ENCODE measurements at places on chromosomes 6 and 20.

GRCh38 chr20:5000263-5001173 lies 792 bp downstream of the SLC23A2 start:
- no peak for DNase-seq

GRCh38 chr20:44284032-44284431 lies 27.0 kb downstream of the FITM2 start:
- DNase-seq, result peak; percentile 36

- no peak for DNase-seq
Measured at GRCh38 chr20:6855104-6855503, 87.6 kb downstream of the BMP2 start.

DNA sequence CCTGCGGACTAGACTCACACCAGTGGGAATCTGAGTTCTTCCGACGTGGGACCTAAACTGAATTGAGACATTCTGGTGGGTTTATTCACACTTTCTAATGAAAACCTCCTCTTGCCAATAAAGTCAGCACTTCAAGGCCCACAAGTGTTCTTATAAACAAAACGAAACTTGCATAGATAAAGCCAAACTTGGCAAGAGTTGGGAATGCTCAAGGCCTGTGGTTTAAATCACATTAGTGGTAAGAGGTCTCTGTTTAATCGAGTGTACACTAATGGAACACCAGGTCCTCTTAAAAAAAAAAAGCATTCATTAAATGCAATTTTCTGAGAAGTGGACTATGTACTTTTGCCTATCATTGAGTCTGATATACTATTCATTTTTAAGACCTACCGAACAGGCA lies 143.3 kb downstream of the SMOC2 start:
- no peak for DNase-seq

- no peak for DNase-seq
Measured at GRCh38 chr20:50068041-50068651, 44.8 kb downstream of the UBE2V1 start.

DNA sequence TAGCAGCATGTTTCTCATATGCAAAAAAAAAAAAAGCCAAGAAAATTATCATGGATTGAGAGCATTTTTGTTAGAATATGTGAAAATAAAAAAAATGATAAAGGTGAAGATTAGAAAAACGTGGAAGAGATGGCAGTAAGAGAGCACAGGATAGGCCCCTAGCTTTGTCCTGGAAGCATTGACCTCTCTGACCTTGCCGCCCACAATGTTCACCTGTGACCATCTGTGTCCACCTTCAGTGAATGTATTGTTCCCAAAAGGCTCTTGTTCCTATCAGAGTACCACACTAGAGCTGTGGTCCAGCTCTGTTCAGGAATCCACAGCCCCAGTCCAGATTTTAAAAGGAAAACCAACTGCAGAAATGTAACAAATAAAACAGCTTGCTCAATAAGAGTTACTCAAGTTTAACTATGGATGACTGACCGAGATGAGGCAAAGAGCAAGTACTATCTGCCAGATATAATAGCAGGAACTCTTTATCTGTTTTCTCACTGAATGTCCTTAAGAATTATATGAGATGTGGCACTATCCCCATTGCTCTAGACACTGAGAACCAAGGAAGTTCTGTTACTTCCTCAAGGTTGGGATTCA lies 287.7 kb upstream of the STXBP5 start:
- no peak for DNase-seq

DNA sequence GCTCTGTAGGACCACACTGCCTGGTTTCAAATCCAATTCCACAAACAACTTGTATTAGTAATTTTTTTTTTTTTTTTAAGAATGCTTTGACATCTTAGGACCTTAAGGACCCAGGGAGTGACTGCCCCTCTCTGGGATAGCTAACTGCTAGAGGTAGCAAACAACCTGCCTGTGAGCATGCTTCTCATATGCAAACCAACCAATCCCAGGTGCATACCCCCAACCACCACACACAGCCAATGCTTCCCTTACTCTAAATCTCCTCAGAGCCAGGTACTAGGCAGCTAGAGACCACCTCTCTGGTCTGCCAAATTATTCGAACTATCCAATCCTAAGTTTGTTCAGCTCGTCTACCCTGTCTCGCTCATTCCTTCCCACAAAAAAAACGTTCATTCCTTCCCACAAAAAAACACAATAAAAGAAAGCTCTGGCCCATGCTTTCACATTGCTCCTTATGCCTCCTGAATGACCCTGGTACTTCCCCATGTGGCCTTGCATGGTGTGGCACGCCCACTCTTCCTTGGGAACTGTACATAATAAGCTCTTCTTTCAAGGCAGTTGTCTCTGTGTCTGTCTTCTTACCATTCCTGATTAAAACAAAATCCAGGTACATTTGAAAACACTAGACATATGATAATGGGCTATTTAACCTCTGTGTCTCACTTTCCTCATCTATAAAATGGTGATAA lies 6.4 kb downstream of the SERAC1 start:
- DNase-seq, result no peak

- DNase-seq, result peak; percentile 68
Measured at GRCh38 chr20:33914919-33915318, 78.8 kb upstream of the RALY start.

- DNase-seq, result no peak
Measured at GRCh38 chr6:39082310-39082709, 32.7 kb downstream of the SAYSD1 start.

DNA sequence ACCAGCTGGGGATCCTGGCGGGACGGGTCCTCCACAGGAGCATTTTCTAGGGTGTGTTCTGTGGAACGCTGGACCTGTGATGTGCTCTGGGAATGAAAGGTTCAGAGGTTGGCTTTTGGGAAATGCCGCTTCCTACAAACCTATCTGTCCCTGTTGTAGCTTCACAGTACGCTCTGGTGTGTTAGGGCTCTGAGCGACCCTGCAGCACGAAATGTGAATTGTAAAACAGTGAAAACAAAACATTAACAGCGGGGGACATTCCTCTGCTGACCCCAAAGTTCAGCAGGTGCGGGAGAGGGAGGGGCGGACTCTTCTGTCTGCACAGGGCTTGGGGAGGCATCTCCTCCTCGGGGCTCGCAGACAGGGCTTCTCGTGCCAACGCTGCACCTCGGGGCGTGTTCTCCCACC lies 155.9 kb downstream of the NRN1 start:
- no peak for DNase-seq

- DNase-seq, result no peak
Measured at GRCh38 chr6:6656287-6656686, 67.8 kb downstream of the LY86 start.

DNA sequence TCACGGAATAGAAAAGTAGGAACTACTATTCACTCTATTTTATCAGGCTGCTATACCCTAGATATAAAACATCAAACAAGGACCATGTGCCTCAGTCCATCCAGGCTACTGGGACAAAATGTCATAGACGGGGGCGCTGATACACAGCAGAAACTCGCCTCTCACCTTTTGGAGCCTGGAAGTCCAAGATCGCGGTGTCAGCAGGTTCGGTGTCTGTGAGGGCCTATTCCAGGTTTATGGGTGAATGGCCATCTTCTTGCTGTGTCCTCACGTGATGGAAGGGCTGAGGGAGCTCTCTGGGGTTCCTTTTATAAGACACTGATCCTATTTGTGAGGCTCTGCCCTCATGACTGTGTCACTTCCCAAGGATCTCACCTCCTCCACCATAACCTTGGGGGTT lies 89.5 kb downstream of the DLL1 start:
- DNase-seq, result no peak

GRCh38 chr20:588932-589672 lies 21.0 kb downstream of the TCF15 start:
- DNase-seq, result no peak

- DNase-seq, result no peak
Measured at GRCh38 chr6:37256692-37257319, 766 bp upstream of the TBC1D22B start.

- DNase-seq, result no peak
Measured at GRCh38 chr6:15110726-15111354, 135.0 kb upstream of the JARID2 start.

DNA sequence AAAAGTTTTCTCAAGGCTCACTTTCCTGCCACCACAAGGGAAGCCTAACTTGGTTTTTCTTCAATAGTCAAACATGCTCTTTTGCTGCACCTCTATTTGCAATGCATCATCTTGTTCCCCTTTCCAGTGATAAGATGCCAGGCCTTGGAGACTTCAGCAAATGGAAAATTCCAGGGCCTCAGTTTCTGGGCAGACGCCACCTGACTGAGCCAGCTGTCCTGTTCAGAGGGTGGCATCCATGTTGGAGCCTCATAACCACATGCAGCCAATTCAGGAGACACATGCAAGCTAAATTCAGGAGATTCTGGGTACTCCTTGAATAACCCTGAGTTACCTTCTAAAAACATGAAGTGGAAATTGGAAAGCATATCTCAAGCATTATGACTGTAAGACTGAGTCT lies 285.6 kb upstream of the RNF24 start:
- DNase-seq, result no peak

- DNase-seq, result no peak
Measured at GRCh38 chr20:8568075-8568474, 436.0 kb downstream of the PLCB1 start.

DNA sequence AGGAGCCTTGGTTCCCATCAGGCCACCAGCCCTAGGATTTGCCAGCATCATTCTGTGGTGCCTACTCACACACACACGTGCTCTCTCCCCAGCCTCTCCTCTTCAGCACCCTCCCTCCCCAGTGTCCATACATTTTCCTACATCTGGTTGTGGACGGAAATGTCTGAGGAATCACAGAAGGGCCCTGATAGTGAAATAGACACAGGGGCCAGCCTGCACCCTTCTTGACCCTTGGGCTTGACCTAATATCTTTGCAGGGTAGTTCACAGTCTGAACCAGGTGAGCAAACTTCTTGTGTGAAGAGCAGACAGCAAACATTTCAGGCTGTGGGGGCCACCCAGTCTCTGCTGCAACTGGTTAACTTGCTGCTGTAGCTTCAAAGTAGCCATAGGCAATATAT lies 108.5 kb upstream of the NXT1 start:
- DNase-seq, result no peak

- no peak for DNase-seq
Measured at GRCh38 chr6:15431762-15432483, 186.1 kb downstream of the JARID2 start.

DNA sequence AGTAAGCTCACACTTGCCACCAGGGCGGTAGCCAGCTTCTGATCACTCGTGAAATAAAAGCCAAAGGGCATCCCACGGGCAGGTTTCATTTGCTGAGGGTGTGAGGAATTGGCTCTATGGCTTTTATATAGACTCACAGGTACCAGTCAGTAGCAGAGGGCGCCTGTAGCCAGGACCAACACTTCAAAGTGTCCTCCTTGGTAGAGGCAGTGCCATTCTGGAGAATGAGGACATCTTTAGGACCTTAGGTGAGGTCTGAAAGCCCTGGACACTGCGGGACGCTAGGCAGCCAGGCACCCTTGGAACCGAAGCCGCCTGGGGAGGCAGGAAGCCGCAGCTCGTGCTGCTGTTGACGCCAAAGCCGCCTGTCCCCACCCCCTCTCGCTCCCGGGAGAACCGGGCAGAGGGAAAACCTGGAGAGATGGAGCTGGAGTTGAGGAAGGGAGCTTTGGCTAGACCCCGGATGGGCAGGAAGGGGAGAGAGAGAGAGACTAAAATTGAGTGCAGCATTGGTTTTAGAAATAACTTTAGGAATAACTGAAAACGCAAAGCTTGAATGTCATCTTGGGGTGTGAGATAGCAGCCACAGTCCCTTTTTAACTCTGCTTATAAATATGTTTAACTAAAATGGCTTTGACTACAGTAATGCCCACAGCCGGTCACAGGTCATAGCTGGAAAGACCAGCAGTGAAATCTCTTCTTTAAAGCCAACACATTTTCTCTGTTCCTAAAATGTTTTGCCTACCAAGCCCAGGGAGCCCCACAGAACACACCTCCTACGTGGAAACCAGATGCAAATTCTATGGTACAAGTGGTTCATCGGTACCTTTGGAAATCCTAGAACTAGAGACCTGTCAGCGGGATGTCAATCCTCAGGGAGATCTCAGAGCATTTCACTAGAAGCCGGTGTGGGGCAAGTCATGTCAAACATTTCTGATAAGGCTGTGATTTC lies 128.5 kb upstream of the CDYL start:
- DNase-seq, result no peak

DNA sequence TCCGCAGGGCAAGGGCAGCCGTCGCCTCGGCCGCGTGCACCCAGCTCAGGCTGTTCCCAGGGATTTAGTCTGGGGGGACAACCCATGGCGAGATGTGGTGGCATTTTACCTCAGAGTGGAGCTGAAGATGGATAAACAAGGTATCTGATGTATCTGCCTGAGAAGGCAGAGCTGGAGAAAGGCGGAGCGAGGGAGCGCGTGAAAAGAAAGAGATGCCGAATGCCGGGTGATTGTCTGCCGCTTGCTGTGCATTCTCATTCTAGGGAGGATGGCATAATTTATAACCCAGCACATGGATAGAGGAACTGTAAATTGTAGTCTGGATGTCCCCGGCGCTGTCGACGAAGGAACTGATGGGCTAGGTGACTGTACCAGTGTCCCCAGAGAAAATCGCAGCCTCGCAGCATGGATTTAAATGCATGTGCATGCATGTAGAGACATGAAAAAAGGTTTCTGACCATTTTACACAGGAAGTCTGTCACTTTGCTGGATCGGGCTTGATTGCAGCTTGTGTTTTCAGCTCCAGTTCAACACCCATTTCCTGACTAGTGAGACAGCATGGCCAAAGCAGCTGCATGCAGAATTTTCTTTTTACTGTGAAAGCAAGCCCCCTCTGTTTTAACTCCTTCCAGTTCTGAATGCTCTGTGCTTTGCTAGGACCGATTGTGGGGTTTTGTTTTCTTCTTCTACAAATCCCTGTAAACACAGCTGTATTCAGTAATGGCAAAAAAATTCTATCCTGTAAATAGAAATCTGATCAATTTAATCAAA lies 149.7 kb downstream of the PRL start:
- no peak for DNase-seq

GRCh38 chr20:53793783-53794383 lies 200.2 kb upstream of the ZNF217 start:
- DNase-seq, result no peak

GRCh38 chr20:6007094-6007528 lies 46.7 kb downstream of the LRRN4 start:
- no peak for DNase-seq

DNA sequence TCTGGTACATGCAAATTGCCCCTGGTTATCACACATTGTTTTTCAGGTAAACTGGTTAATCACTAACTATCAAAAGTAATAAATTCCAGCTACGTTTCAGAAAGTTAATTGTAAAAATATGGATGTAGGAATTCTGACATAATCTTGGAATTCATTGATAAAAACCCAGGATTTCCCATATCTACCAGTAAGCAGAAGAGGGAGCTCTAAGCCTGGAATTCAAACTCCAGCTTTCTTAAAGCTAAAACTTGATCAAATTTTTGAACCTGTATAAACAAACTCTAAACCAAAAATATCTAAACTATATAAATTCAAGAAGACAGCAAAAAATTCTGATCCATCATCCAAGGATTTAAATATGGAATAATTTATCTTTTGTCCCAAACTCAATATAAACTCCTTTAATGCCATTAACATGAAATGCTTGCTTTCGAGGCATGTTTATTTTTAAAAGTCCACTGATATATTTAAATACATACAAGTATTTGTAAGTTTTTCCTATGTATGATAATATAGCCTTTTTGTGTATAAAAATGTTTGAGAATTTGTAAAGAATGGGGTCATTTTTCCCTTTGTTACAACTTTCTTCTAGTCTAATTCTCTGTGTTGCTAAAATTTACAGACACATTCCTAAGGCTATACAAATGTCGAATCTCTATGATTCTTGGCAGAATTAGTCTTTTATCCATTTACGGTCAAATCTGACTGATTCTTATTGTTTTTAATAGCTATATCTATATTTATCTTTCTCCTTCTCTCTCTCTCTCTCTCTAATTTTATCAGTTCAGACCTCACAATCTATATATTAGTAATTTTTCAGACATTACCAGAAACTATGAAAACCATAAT lies 91.4 kb upstream of the RNF217 start:
- no peak for DNase-seq

- no peak for DNase-seq
Measured at GRCh38 chr6:490251-491037, 98.9 kb downstream of the IRF4 start.

Measured in HS-5 (cell line).